Choroid plexus epithelial cell (primary cell): ENCODE measurements at places on chromosomes 5 and 9.

GRCh38 chr9:134492281-134492691 is 149.3 kb upstream of the COL5A1 start:
- DNase-seq, result peak; percentile 86

DNA sequence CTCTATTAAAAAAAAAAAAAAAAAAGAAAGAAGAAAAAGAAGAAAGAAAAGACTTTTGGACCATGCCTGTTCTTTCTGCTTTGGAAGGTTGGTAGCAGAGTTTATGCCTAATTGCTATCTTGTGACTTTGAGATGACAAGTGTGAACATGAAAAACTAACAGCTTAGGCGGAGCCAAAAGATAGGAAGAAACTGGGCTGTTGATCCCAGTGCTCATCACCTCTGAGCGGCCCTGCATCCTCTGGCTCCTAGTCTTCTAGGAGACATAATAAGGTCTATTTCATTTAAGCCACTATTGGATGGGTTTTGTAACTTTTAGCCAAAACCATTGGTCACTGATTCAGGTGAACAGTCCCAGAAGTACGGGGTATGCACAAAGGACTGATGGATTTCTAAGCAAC is 34.4 kb upstream of the ATP6V1G1 start:
- no peak for DNase-seq

- DNase-seq, result no peak
Observed at GRCh38 chr9:37005517-37006140, 28.4 kb downstream of the PAX5 start.

- no peak for DNase-seq
Observed at GRCh38 chr9:135186248-135187164, 99.0 kb downstream of the OLFM1 start.

- DNase-seq, result peak; percentile 42
Observed at GRCh38 chr5:159333545-159333925, 3.2 kb upstream of the IL12B start.

- DNase-seq, result no peak
Observed at GRCh38 chr5:168362097-168362885, 70.8 kb downstream of the WWC1 start.
